ENCODE measurements at places on chromosomes 3 and 15. TPM values are rescaled to one million over a fixed set of nuclear protein-coding genes. Genes with fewer than 3 reads are reported as not detected.

DNA sequence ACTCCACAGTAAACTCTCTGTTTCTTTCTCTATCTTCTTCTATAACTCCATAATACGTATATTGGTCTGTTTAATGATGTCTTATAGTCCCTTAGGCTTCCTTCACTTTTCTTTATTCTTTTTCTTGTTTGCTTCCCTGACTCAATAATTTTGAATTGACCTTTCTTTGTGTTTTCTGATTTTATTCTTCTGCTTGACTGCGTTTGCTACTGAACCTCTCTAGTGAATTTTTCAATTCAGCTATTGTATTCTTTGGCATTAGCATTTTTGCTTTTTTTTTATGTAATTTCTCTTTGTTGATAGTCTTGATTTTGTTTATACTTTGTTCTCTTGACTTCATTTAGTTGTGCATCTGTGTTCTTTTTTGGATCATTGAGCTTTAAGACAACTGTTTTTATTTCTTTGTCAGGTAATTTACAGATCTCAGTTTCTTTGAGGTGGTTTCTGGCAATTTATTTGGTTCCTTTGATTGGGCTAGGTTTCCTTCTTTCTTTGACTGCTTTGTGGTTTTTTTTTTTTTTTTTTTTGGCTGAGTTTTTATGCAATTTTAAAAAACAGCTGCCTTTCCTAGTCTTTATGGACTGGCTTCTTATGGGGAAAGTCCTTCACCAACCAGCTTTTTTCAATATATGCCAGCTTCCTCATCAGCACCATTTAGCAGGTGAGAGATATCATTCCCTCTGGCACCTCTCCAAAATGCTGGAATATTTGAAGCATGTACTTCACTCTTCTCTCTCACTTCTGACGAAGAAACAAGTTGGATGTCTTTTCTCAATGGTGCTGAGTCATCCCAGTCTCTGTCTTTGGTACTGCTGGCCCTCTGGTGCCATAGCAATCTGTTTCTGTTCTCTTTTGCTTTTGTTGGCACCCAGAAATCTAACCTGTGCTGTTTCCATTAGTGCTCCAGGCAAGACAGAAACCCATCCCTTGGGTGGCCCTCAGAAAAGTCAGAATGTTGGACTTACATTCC is 17.6 kb downstream of the RSRC1 start:
- DNase-seq, result no peak

- DNase-seq, result peak; percentile 14
Observed at GRCh38 chr3:161096771-161097367, 8.3 kb downstream of the B3GALNT1 start.

Gene GOLGA8G
- total RNA-seq, result not detected

Gene CCDC32
- total RNA-seq, result 31.0 TPM
